Upper lobe of right lung (tissue), 1 donor: ENCODE measurements at places on chromosomes 12 and 14. TPM values are rescaled to one million over a fixed set of nuclear protein-coding genes. Genes with fewer than 3 reads are reported as not detected.

Gene SSPN
- 15.6 TPM for total RNA-seq

Gene IGFBP6
- total RNA-seq, result 34.6 TPM

Gene ACACB
- total RNA-seq, result 35.2 TPM

- DNase-seq, result no peak
These were observed 12.6 kb downstream of the SETD3 start for GRCh38 chr14:99468081-99468480.

- no peak for DNase-seq
These were observed 2.8 kb downstream of the ALDH6A1 start for GRCh38 chr14:74081491-74081890.

DNA sequence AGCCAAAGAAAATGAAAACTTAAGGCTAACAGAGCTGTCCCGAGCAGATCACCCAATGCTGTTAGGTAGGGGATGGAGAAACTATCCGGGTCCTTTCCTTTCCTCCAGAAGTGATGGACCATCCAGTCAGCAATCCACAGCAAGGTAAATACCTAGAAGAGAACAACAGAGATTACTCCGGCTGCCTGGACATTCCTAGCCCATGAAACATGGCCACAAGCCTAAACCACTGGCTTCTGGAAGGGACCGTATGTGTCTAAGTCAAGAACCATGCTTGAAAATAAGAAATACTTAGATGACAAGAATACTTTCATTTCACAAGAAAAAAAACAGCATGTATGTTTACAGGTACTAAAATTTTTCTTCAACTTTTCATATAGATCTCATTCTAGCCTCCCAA is 152.9 kb downstream of the SLC41A2 start:
- no peak for DNase-seq
